ENCODE measurements at places on chromosomes 7 and 10.
A peak's percentile ranks its signal among the peaks of the same experiment; 100 is the strongest.

GRCh38 chr10:22554461-22555182 is 159.8 kb downstream of the PIP4K2A start:
- peak; percentile 47 for DNase-seq

GRCh38 chr7:24038993-24039392 is 245.0 kb upstream of the NPY start:
- DNase-seq = no peak

GRCh38 chr10:119597405-119598186 is 832 bp upstream of the TIAL1 start:
- no peak for DNase-seq

DNA sequence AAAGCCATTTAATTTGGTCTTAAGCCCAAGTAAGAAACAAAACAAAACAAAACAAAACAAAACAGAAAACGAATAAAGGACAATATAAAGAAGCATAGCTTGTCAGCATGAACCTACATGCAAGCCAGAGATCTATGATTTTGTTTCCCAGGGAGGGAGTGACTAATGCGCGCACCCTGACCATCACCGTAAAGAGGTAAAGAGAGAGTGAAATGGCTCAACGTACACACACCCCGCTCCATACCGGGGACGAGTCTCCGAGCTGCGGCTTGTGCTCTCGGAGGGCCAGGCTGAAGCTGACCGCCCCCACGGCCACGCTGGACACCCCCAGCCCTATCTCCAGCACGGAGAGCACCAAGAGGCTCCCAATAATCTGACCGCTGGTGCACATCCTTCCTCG is 1.1 kb downstream of the TMEM196 start:
- no peak for DNase-seq

DNA sequence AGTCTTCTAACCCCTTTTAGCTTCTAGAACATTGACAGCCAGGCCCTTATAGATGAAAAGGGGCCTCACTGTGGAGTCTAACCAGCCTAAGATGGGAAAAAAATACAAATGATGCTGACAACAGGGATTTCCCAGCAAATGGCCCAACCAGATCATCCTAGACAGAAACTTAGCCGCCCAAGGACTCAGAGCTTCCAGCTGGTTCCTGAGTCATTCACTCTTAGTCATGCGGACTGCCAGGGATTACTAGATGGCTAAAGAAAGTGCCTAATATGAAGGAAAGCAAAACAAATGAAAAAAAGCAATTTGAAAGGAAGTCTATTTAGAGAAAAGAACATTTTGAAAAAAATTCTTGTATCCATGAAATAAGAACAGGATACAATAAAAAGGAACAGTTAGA is 23.7 kb downstream of the TSPAN14 start:
- DNase-seq = no peak

- no peak for DNase-seq
These were observed 10.8 kb downstream of the AFAP1L2 start for GRCh38 chr10:114393482-114393881.

GRCh38 chr10:5402798-5403197 is 1.8 kb downstream of the TUBAL3 start:
- no peak for DNase-seq

DNA sequence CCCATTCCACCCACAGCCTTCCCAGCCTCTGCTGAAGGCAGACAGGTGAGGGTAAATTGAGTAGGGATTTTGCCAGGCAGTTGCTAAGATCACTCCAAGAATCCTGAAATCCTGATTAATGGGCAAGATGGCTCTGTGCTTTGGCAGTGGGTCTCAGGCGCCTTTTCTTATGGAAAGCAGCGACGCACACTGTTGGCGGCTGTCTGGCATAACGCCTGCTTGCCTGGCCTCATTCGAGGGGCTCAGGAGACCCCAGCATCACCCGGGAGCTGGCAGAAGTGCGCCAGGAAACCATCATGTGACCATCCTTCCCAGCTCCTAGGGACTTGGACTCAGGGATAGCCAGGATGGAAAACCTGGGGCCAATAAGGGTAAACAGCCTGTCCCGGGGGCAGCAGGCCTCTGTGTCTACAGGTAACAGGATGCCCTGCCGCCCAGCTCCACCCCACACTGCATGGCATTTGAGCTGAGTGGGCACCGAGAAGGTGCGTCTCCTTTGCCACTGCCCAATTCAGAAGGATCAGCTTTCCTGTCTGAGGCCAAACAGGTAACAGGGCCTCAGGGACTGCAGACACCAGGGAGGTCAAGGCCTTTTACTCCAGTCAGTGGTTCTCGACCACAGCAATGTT is 98.6 kb downstream of the FAM53B start:
- no peak for DNase-seq

DNA sequence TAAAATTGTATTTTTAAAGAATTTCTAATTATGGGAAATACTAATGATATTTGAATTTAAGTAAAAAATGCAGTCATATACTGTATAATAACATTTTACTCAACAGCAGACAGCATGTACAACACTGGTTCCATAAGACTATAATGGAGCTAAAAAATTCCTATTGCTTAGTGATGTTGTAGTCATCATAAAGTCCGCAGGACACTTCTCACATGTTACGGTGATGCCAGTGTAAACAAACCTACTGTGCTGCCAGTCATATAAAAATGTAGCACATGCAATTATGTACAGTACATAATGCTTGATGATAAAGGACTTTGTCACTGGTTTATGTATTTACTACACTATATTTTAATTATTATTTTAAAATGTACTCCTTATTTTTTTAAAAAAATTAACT is 629.3 kb downstream of the IPMK start:
- no peak for DNase-seq

DNA sequence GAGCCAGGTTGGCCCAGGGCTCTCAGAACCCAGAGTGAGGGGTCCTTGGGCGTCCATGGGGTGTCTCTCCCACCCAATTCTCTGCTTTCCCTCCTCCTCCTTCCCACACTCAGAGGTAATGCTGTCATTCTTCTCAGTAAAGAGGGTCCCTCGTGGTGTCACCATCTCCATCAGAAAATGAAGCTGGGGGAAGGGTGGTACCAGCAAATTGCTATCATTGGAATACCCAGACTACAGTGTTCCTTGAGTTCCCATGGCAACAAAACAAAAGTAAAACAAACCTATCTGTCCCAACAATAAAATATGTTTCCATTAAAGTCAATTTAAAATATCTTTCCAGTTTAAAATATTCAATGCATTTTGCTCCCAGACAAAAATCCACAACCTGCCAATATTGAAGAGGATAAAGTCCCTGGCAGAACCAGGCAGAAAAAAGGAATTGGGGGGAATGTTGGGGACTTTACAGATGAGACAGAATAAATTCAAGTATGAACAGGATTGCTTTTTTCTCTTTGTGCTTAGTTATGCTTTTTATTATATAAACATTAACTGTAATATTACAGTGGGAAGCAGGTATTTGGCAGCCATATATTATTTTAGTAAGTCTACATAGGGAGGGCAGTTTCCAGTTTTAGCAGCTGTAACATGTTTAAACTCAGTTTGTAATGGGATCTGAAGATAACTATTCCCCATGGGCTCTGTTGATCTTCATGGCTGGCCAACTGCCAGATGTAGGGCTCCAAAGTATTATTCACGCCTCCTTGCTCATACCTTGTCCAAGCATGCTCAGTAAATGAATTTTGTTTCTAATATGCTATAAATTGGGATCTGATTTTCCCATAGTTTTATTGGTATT is 182.1 kb downstream of the ARID5B start:
- DNase-seq = no peak

GRCh38 chr10:129772468-129773358 is 191.4 kb downstream of the EBF3 start:
- DNase-seq = no peak

GRCh38 chr7:74306004-74306729 is 17.0 kb downstream of the CLIP2 start:
- no peak for DNase-seq

GRCh38 chr10:67763499-67764011 is 67.6 kb upstream of the CTNNA3 start:
- DNase-seq = peak; percentile 78

- no peak for DNase-seq
These were observed at the start of gene CPVL for GRCh38 chr7:29146057-29146706. CPVL (minus strand) TSS chr7:29146537; CDS start chr7:29121061, 25,476 bp downstream.

- no peak for DNase-seq
These were observed 215.8 kb downstream of the ZMYND11 start for GRCh38 chr10:350981-351501.

DNA sequence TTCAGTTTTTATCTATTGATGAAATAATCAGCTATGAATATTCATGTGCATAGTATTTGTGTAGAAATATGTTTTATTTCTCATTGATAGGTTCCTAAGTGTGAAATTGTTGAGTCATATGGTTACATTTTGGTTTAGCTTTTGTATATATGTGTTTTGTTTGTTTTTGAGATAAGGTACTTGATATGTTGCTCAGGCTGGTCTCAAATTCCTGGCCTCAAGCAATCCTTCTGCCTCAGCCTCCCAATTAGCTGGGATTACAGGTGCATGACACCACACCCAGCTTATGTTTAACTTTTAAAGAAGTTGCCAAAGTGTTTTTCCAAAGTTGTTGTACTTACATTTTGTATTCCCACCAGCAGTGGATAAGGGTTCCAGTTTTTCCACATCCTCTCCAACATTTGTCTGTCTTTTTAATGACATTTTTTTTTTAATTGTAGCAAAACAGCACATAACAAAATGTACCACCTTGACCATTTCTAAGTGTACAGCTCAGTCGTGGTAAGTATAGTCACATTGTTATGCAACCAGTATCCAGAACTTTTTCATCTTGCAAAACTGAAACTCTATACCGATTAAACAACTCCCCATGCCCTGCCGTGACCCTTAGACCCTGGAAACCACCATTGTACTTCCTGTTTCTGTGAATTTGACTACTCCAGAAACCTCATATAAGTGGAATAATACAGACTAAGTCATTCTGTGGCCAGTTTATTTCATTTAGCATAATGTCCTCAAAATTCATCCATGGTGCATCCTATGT is 12.6 kb upstream of the UBE2D1 start:
- DNase-seq = no peak

DNA sequence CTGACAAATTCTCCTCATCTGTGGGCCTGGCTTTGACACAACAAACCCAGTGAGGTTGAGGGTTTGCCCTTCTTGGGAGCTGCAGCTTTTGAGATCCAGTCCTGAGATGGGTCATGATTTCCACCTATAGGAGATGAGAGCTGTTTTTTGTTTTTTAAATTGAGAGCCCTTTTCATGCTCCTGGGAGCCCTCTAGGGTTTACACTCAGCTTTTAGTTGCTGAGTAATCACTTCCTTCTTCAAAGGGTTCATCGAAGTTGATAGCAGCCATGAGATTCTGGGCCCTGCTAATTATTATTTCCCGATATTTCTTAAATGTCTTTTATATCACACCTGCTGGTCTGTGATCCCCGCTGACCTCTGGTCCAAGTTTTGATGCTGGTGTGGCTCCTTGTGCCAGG is 47.3 kb upstream of the VIPR2 start:
- no peak for DNase-seq

DNA sequence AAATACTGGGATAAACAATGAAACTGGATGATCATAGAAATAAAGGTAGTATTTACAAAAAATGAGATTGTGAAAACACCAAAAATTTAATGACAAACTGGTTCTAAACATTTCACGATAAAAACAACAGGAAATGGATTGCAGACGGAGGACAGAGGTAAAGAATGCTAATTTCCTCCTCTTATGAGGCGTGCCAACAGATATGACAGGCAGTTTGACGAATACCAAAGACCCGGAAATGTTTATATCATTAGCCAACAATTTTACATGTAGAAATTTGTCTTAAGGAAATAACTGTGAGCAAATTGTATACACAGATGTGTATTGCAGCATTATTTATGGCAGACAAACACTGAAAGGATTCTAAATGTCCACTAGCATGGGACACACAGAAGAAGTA is 162.0 kb upstream of the MGMT start:
- DNase-seq = no peak

DNA sequence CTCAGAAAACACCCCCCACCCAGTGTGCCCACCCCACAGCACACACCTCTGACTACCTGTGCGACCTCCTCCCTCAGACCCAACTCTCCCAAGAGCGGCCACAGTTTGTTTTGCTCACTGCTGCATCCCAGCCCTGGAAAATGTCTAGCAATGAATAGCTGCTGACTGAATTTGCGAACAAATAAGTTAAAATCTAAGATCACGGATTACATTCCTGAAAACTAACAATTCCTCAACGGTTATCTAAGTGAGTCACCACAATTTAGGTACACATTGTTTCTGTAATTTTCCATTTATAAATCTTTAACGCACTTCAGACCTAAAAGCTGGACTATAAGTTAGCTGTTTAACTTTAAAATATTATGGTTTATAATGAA is 235.2 kb downstream of the ZMYND11 start:
- no peak for DNase-seq

DNA sequence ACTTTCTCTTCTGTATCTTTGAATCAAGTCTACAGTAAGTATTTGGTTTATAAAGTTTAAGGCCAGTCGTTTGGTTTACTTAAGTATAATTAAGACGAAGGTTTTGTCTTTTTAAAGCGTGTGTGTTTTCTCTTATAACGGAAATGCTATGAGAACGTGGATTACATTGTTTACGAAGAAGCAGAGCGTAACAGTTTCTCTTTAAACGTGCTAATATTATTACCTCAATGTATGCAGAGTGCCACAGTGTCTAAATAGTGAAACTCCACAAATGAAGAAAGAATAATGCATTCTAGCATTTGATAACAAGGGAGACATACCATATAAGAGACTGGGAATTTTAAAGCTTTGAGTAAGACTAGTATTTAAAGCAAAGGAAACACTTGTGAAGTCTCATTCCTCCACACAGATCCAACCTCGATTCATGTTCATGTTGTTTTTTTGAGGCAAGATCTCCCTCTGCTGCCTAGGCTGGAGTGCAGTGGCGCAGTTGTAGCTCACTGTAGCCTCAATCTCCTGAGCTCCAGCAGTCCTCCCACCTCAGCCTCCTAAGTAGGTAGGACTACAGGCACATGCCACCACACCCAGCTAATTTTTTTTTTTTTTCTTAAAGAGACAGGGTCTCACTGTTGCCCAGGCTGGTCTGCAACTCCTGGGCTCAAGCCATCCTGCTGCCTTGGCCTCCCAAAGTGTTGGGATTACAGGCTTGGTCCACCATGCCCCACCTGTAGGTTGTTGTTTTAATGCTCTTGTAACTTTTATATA is 75.1 kb downstream of the ANKRD61 start:
- peak; percentile 9 for DNase-seq

- no peak for DNase-seq
These were observed 172.6 kb upstream of the THSD7A start for GRCh38 chr7:12004581-12004980.

- DNase-seq = no peak
These were observed 338.7 kb downstream of the SORCS1 start for GRCh38 chr10:106825576-106826364.

DNA sequence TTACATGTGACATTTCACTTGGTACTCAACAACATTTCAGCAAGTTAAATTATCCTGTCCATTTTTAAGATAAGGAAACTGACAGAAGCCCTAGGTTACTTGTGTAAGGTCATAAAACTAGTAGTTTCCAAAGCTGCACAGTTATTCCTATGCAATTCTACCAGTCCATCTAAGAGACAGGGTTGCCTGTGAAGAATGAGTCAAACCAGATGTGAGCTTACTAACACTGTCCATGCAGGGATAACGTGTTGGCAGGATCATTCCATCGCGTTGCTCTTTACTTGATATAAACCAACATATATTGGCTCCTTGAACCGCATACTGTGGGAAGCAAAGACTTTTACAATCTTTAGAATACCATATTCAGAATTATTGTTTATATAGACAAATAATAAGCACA is 280.9 kb upstream of the HGF start:
- peak; percentile 18 for DNase-seq

GRCh38 chr10:80579181-80579763 is 41.6 kb downstream of the SH2D4B start:
- no peak for DNase-seq
